ENCODE measurements at places on chromosomes 11 and 22.

- DNase-seq, result no peak
These were observed 19.4 kb downstream of the MED15 start for GRCh38 chr22:20526628-20527355.

DNA sequence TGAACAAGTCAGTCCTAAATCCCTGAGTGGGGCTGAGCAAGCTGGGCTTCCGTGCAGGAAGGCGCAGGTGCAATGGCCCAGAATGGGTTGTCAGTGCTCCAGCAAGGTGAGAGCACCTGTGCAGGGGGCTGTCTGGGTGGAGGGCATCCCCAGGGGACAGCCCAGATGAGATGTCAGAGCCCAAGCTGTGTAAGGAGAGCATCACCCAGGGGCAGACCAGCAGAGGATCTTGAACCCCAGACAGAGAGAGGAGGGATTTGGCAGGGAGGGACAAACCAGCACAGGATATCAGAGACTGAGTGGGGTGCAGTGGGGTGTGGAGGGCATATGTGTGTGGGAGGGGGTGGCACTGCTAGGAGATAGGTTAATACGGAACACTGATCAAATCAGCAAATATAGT lies 114.9 kb upstream of the TMEM45B start:
- no peak for DNase-seq

GRCh38 chr22:50675553-50676179 lies 3.0 kb downstream of the SHANK3 start:
- no peak for DNase-seq

DNA sequence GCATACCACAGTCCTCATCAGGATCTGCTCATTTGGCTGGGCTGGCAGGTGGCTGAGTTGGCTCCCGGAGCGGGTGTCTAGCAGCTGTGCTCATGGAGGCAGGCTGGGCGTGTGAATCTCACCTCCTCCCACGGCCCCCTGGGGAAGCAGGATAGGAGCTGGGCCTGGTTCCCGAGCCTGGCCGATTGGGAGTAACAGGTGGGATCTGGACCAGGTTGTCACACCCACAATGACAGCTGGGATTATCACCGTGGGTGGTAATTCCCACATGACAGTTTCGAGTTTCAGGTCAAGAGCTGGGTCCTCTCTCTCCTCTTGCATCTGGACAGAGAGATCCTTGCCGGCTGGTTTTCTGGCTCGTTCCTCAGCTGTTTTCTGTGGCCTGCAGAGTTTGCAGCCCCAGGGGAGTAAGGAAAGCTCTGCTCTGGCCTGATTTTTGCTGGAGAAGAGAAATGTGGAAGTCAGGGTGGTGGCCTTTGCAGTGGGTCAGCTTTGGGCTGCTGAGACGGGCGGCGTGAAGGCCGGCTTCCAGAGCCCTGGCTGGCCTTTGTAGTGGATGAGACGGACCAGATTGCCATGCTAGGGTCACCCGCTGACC lies 57.0 kb downstream of the BCR start:
- DNase-seq, result peak; percentile 41

GRCh38 chr22:34476762-34477161 lies 556.5 kb upstream of the LARGE1 start:
- no peak for DNase-seq

DNA sequence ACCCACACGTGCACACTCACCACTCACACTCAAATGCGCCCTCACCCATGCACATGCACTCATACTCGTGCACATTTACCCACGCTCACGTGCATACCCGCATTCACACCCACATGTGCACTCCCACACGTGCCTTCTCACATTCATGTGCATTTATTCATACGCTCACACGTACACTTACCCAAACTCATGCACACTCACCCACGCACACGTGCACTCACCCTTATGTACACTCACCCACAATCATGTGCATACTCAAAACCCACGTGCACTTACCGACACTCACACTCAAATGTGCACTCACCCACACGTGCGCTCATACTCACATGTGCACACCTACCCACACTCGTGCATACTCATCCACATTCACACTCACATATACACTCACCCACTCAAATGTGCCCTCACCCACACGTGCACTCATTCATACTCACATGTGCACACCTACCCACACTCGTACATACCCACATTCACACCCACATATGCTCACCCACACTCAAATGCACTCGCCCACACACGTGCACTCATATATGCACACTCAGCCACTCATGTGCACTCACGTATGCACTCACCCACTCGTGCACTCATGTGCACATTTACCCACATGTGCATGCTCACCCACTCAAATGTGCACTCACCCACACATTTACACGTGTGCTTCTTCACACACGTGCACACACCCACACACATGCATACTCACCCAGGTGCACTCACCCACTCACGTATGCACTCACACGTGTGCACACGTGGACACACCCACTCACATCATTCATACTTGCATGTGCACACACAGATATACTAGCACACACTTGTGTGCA lies 84.4 kb downstream of the TRMU start:
- DNase-seq, result no peak

GRCh38 chr11:2136209-2136951 lies 2.8 kb downstream of the IGF2 start:
- no peak for DNase-seq

DNA sequence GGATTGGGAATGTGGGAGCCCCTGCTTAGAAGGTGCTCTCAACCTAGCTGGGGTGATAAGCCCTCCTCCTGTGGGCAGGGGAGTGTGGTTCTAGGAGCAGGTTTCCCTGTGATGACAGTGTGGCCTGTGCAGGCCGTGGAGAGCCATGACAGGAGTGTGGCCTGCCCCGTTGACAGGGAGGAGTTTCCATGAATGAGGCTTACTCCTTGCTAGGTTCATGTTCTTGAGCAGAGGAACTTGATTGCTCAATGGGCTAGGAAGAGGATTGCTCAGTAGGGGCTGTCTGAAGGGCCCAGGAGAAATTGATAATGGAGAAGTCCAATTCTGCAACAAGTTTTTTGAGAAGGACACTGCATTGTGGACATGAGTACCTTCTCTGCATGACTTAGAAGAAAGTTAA lies 92.0 kb downstream of the PPP6R3 start:
- no peak for DNase-seq

DNA sequence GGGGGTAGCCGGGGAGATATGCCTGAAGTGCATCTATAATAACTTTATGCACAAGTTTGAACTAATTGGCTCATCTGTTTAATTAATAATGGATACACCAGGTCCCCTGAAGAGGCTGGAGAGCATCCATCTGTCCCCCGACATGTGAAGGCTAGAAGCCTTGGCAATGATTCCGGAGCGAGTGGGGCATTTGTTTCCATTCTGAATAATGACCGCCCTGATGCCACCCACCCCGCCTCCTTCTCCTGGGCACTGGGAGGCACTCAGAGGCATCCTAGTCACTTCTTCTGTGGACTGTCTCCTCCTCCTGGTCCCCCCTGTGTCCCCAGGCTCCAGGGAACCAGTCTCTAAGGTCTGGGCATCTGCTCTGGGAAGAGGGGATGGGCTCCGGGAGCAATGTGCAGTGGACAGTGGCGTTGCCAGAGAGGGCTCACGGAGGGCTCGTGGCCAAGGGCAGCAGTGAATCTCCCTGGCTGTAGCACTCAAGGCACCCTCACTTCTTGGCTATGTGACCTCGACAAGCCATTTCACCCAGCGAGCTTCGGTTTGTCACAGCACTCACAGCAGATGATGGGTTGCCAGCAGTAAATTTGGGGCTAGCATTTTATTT lies 64.7 kb downstream of the TSPAN18 start:
- no peak for DNase-seq

GRCh38 chr11:11552529-11553087 lies 69.2 kb downstream of the GALNT18 start:
- no peak for DNase-seq

DNA sequence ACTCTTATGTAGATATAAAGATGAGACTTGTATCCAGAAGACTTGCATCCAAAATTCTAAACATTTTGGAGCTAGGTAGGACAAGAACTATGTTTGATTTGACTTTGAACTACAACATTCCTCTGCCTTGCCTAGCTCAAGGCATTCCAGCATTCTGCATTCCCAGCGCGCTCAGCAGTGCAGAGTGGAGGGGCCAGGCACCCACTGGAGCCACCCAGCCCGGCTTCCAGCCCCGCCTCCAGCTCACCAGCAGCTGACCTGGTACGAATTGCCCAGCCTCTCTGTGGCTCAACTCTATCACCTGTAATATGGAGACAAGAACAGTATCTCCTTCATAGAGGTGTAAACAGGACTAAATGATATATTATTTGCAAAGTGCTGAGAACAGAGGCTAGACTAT lies 28.8 kb downstream of the PRDM10 start:
- no peak for DNase-seq

DNA sequence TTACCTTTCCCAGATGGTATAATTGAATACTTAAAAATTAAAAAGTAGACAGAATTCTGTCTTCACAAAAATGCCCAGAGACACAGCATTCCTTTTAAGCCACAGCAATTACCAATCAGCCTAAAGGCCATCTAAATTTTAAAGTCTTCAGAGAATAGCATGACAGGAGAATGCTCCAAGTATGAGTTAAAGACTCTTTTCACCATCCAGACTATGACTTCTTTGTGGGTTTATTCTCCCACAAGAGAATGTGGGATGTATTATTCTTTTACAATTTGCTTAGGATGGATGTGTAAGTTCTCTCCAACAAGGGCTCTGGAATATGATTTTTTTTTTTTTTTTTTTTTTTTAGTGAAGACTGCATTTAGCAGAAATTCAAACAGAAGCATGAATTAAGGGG lies 249.9 kb downstream of the TTC28 start:
- no peak for DNase-seq

GRCh38 chr22:28711341-28711740 lies 30.3 kb downstream of the CHEK2 start:
- DNase-seq, result no peak

DNA sequence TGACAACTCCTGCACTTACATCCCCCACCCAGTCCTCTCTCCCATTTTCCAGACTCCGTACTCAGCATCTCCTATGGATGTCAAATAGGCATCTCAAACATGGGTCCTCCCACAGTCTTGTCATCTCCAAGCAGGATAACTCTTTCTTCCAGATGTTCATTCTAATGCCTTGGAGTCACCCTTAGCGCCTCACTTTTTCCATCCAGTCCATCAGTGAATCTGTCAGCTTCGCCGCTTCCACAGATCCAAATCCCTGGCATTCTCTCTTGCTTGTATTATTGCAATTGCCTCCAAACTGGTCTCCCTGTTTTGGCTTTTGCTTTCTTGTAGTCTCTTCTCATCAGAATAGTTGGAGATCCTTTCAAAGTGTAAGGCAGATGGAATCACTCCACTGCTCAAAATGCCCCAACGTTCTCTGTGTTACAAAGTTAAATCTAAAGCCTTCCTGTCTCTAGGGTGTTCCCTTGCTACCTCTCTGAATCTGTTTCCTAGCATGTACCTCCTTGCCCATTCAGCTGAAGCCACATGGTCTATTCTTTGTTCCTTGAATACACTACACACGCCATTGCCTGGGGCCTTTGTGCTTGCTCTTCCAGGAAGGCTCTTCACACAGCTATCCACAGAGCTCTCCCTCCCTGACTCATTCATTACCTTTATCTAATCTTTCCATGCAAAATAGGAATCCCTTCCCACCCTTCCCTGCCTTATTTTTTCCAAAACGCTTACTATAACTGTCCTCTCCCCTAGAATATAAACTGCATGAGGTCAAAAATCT lies 64.8 kb downstream of the UBASH3B start:
- no peak for DNase-seq

DNA sequence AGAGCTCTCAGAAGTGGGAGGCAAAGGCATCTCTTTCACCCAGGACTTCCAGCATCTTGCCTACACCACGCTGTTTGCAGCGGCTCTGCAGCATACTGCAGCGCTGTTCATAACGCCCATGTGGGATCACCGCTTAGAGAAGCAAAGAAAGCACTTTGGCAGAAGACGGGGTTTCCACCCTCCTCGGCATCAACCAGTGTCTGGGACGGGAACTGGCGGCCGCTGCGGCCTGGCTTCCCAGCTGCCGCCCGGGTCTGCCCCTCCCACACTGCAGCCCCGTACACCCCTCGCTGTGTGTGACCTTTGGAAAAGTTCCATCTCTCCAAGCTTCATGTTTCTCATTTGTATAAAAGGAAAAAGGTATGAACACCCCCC lies 545 bp upstream of the TIRAP start:
- no peak for DNase-seq

DNA sequence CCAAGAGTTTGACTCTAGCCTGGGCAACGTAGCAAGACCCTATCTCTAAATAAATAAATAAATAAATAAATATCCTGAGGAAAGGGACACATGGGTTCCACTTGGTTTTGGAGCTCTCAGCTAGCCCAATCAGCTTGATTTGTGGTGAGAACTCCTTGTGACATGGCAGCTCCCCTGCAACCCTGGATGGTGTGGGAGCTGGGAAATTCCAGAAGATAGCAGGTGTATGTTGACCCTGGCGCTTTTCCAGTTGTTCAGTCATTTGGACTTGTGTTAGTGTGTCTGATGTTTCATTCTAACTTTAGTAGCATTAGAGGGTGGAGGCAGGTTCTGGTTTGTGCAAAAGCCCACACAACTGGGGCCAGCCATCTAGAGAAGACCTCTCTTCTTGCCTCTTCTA lies 148.5 kb upstream of the NCAM1 start:
- DNase-seq, result no peak

- no peak for DNase-seq
These were observed 374.3 kb upstream of the MPPED2 start for GRCh38 chr11:30960387-30960992.

GRCh38 chr11:92489826-92490399 lies 265.3 kb downstream of the FAT3 start:
- no peak for DNase-seq

DNA sequence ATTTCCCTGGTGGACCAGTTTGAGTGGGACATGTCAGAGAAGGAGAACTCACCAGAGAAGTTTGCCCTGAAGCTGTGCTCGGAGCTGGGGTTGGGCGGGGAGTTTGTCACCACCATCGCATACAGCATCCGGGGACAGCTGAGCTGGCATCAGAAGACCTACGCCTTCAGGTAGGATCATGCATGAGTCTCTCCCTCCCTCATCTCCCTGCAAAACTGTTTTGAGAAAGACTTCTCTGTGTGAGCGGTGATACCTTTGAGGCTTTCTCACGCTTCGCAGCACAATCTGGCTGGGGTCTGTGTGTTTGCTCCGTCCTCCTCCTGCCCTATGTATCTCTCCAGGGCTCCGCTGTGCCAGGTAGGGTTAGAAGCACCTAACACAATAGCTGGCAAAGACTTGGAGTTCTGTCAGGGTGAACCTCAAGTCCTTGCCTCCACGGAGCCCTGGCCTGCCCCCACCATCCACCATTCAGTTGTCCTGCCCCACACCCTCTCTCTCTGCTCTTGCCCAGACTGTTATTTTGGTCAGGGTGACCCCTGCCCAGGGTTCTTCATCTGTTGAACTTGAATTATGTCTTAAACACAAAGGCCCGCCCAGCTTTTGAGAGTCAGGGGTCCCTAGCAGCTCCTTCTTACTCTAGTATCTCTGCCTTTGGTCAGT lies 13.4 kb downstream of the DERL3 start:
- no peak for DNase-seq

DNA sequence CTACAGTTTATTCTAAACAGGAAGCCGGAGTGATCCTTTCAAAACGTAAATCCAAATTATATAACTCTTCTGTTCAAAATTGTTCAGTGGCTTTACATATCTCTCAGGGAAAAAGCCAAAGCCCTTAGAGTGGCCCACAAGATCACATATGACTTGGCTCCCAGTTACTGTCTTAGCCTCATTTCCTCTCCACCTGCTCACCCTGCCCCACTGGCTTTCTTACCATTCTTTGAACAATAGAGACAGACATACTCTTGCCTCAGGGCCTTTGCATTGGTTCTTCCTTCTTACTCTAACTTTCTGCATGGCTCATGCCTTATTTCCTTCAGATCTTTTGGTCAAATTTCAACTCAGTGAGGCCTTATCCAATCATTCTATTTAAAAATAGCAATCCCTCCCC lies 52.1 kb downstream of the STIM1 start:
- DNase-seq, result no peak

Data from AG04450 (cell line).